ACHN (cell line): ENCODE measurements at places on chromosomes 4 and X.

DNA sequence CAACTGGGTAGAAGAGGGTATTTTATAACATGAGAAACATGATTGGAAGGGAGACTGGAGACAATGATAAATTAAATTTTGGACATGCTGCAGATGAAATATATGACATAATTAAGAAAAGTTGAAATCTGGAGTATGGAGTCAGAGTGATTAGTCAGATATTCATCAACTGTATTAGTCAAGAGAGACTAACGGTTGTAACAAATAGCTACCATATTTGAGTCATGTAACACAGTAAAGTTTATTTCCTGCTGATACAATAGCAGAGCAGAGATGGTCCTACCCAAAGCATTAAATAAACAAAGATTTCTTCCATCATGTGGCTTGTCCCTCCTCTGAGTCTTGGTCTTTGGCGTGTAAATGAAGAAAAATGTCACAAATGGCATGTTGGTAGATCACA lies 321.3 kb downstream of the GALNTL6 start:
- no peak for DNase-seq

GRCh38 chrX:54045563-54046228 lies 1.4 kb upstream of the PHF8 start:
- no peak for DNase-seq

GRCh38 chr4:80422727-80423404 lies 87.3 kb downstream of the CFAP299 start:
- no peak for DNase-seq

- DNase-seq = no peak
Observed at GRCh38 chrX:108614616-108615015, 121.7 kb downstream of the IRS4 start.

GRCh38 chr4:99447079-99447478 lies 11.9 kb upstream of the ADH7 start:
- peak; percentile 59 for DNase-seq

DNA sequence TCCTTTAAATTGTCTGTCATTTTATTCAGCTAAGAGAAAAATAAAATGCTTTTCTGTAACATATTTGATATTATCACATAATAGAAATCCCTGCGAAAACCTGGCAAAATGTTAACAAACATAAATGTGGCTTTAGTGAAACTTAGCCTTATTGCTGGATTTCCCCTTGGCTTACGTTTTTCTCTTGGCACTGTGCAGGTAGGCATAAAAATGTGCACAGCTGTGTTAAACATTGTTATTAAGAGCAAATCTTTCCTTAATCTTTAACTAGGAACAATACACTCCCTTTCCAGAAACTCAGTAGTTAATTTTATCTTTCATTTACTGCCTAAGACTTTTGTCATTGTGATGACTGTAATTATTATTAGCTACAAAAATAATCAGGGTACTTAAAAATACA lies 202.4 kb upstream of the GNPDA2 start:
- no peak for DNase-seq

DNA sequence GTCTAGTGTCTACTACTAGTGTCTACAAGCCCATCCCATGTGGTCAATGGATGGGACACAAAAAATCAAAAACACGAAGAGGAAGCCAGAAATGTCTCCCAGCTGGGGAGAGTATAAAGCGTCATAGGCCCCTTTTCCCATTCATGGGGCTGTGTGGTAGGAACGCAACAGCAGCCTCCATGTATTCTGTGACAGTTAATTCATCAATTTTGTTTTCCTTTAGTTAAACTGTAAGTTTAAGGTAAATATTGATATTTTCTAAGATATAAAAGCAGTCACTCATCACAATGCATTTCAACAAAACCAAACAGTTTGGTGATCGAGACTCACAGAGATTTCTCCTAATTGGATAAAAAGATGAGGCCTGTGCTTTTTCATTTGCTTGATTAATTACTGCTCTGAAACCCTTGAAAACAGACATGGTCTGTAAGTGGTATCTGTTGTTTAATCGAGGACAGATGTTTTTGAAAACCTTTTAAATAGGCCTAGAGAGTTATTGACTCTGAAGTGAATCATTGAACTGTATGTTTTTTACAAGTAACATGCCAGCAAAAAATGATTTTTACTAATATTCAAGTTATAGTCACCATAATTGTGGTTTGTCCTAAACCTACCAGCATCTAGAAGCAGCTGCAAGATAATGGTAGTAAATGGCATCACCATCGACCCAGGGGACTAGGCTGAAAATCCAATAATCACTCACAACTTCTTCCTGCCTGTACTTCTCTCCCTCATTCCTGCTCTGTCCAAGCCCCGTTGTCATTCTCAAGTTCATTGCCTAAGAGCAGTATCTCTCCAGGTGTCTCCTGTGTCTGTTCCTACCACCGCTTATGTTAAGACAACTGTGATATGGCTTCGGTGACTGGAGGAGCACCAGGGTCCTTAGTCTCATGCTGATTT lies 87.7 kb upstream of the SHISA3 start:
- no peak for DNase-seq

GRCh38 chr4:148200960-148201359 lies 241.3 kb downstream of the NR3C2 start:
- DNase-seq = no peak

DNA sequence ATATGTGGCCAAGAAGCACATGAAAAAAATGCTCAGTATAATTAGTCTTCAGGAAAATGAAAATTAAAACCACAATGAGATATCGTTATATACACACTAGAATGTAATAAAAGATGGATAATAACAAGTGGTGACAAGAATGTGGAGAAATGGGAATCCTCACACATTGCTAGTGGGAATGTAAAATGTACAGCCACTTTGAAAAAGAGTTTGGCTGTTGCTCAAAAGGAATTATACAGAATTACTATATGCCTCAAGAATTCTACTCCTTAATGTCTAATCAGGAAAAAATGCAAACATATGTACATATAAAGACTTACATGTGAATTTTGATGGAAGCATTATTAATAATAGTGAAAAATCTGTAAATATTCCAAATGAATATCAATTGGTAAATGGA lies 102.2 kb downstream of the SPCS3 start:
- DNase-seq = no peak

DNA sequence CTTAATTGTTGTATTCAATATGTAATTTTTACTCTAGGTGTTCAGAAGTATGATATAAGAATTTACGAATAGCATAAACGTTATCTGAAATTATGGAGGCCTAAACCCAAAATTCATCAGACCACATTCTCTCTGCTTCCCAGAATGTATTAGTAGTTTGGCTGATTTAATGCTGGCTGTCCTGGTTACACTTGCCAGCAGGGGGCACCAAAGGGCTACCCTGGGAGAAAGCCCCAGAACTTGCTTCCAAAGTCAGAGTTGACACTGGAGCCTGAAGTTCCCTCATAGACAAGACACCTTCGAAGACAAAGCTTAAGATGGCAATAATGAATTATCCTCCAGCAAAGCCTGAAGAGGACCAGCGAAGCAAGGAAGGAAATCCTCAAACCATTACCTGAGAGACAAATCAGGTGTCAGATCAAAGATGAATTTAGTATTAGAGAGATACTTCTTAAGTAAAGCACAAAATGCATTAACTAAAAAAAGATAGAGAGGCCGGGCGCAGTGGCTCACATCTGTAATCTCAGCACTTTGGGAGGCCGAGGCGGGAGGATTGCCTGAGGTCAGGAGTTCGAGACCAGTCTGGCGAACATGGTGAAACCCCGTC lies 11.3 kb upstream of the ANOS1 start:
- DNase-seq = peak; percentile 34

- DNase-seq = no peak
Observed at GRCh38 chrX:49273181-49273727, 3.7 kb downstream of the PPP1R3F start.

- no peak for DNase-seq
Observed at GRCh38 chr4:7784131-7784870, 155.4 kb downstream of the AFAP1 start.

DNA sequence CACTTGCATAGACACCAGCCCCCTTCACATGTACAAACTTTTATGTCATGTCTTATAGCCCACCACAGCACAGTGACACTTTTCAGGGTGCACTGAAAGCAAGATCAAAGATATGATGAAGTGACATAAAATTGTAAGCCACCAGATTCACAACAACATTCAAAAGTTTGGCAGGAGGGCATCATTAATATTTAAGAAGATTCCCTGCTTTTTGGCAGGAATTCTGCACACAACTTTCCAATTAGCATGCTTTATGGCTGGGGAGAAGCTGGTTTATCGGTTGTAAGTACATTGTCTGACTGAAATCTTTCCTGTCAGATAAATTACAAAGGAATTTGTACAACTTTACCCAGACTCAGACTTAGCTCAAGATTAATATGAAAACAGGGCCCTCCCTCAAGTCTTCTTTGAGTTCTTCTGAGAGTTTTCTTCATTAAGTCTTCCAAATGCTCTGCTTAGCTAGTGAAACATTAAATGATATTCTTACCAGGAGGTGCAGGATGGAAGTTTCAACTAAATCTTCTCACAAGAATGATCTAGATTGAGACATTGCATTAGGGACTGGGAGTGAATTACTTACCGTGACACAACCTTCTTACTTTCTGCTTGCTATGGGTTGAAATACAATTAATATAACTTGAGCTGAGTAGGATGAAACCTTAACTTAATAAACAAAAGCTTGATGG lies 523.8 kb downstream of the PPARGC1A start:
- DNase-seq = no peak

DNA sequence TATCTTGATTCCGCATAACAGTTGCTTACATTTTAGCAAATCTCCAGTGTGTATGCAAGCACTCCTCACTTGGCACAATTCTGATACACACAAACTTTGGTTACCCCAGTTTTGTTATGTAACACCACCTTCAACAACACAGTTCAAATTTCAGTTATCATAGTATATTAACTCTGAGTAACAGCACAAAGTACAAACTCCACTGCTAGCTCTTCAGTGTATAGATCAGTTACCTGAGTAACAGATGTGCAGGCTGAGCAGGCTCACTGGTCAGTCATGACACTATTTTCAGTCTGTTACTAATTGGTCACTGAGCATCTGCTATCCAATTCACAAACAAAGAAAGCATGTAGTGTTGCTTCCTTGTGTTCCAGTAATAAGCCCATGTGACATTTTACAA lies 55.4 kb downstream of the PKD2 start:
- DNase-seq = no peak

DNA sequence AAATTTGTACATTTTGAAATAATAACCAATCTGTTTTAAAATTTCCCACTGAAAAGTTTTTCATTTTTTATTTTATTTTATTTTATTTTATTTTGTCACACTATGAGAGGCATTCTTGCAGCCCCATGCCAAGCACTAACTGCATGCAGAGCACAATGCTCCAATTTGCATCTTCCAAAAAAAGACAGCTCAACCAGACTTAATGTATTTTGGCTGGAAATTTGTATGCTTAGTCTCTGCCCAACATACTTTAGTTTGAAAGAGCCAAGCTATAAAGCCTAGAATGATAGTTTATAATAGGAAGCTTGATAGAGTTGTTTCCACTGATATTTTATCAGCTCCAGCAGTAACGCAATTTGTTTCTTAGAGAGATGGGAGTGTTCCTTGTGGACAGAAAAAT lies 235.5 kb downstream of the GALNTL6 start:
- DNase-seq = no peak

DNA sequence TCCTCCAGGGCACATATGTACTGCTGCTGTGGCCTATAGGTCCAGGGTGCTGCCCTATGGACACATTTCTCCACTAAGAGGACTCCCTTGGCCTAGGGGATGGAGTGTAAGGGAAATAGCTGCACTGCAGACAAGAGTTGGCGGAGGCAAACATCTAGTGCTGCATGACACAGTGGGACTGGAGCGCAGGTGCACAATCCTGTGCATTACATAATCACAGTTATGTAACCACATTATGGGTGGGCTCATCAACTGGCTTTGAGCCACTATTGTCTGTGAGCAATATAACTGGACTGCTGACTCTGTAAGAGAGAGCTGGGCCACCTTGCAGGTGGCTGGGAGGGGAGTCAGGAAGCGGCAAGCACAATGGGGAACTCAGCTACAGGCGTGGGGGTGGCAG lies 3.2 kb upstream of the TIGD2 start:
- DNase-seq = no peak

DNA sequence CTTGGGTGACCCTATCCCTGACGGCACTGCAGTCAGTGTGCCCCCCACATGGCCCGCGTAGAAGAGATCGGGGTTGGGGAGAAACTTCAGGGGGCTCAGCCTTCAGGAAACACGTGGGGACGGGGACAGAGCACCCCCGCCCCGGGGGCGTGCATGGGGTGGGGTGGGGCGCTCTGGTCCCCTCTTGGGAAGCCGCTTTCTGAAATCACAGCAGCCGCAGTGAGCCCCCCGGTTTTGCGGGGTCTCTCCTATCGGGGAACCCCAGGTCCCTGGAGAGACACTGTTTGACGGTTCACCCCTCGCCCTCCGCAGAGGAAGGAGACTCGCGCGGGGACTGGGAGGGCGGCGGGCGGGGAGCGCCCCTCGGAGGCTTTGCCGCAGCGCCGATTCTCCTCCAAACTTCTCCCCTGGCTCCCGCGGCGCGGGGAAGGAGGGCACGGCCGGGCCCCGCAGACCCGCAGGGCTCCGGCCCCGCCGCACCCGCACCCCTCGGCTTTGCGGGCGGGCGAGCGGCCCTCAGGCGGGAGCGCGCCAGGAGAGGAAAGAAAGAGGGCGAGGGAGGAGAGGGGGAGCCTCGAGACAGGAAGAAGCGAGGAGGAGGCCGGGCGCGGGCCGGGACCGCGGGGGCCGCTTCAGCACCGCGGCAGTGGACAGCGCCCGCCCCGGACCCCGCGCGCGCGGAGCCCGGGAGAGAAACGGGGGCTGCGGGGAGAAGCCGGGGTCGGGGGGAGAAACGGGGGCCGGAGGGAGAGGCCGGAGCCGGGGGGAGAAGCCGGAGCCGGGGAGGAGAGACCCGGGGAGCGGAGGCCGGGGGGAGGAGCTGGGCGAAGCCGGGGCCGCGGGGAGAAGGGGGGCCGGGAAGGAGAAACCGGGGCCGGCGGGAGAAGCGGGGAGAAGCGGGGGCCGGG lies 612 bp downstream of the CPLX1 start:
- DNase-seq = peak; percentile 44

DNA sequence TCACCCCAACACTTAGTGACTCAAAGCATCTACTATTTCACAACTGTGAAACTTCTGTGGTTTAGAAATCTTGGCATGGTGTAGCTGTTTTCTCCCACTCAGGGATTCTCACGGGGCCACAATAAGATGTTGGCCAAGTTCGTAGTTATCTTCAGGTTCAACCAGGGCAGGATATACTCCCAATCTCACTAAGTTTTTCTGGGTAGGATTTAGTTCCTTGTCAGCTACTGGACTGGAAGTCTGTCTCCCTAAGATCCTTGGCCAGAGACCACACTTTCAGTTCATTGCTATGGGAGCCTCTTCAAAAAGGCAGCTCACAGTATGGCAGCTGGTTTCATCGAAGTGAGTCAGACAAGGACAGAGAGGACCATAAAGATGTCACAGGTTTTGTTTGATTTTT lies 111.7 kb upstream of the PDHA2 start:
- DNase-seq = no peak

- DNase-seq = no peak
Observed at GRCh38 chr4:143023239-143023918, 161.3 kb upstream of the USP38 start.

GRCh38 chr4:89334311-89334710 lies 26.7 kb upstream of the GPRIN3 start:
- no peak for DNase-seq

- no peak for DNase-seq
Observed at GRCh38 chrX:140599851-140600250, 95.0 kb upstream of the SOX3 start.
